ENCODE measurements at places on chromosomes 5 and 9.

GRCh38 chr5:83145882-83146331, 68.6 kb downstream of the XRCC4 start:
- no peak for DNase-seq

GRCh38 chr5:179919487-179920060, 11.9 kb upstream of the TBC1D9B start:
- no peak for DNase-seq

- peak; percentile 14 for DNase-seq
These were observed 615.0 kb upstream of the CHD1 start for GRCh38 chr5:99543841-99544240.

- DNase-seq, result no peak
These were observed 637 bp downstream of the CBY3 start for GRCh38 chr5:179680014-179680779.

DNA sequence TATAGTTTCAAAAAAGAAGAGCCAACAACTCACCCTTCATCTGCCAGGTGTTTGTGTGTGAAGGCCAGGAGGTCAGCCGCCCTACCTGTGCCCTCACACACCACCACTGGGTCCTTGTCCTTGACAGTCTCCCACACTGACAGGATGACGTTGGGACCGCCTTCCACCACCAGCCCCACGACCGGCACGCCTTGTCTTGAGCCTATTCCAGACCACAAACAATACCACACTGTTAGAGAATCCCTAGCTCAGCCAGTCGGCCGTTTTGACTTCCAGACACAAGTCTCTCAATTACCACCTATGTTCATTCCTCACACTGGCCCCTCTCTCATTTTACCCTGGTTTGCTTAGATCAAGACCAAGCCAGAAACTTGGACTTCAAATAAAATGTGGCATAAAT, 66.1 kb downstream of the TRPM6 start:
- DNase-seq, result no peak

DNA sequence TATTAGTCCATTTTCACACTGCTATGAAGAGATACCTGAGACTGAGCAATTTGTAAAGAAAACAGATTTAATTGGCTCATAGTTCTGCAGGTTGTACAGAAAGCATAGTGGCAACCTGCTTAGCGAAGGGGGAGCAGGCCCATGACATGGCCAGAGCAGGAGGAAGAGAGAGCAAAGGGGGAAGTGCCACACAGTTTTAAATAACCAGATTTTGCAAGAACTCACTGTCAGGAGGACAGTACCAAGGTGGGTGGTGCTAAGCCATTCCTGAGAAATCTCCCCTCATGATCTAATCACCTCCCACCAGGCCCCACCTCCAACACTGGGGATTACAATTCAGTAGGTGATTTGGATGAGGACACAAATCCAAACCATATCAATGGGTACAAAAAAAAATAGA, 16.8 kb upstream of the PCSK5 start:
- DNase-seq, result no peak

GRCh38 chr5:129046151-129046550, 48.4 kb upstream of the ISOC1 start:
- peak; percentile 73 for DNase-seq

DNA sequence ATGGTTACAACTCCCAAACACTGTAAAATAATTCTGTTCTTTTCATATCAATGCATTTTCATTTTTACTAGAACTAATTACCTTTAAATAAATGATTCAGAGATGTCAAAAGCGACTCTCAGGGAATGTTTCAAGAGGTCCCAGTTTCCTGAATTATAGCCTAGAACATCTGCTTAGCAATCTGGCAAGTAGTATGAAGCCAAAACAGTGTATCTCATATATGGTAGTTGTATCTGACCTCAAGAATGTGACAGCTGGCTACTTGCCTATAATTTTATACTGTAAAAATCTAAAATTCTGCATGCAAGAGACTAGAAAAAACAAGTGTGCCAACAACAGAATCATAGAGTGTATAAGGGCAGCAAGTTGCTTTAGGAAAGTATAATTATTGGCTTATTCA, 187.7 kb upstream of the POU5F2 start:
- no peak for DNase-seq

DNA sequence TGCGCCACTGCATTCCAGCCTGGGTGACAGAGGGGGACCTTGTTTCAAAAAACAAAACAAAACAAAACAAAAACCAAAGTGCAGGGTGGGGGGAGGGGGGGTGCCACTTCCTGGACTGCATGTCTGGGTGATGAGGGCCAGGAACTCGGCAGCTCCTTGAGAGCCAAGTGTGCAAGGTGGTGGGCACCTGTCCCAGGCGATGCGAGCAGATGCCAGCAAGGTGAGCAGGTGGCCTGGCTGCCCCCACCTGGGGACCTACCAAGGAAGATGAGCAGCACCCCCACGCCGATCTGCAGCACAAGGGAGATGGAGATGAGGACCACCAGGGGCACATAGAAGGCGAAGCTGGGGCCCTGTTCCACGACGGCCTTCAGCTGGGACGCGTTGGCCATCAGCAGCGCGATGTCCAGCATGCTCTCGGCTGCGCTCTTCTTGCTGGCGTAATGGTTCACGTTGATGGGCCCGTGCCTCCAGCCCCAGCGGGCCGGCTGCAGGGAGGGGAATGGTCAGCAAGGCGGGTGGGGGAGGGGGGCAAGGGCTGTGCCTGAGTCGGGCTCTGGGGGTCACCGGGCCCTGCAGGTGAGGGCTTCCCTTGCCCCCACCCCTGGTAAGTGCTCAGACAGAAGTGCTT, 7.8 kb downstream of the NINJ1 start:
- no peak for DNase-seq

DNA sequence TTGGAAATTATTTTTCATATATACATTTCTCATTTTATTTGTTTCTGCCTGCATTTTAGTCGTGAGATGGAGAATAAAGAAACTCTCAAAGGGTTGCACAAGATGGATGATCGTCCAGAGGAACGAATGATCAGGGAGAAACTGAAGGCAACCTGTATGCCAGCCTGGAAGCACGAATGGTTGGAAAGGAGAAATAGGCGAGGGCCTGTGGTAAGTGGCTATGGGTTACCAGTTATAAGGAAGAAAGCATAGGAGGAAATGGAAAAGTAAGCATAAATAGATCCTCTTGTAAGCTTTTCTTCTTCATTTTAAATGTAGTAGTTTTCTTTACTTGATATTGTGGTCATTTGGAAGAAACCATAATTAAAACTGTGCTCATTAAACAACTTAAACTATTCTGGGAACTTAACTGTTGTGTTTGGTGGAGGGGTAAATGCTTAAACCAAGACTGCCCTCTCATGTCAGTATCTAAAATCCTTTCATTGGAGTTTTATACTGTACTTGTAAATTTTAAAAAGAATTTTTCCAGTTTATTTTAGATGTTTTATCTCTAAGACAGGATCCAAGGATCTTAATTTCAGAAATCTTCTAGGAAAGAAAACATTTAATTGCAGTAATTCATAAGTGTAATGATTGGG, 41.3 kb downstream of the MAP3K1 start:
- no peak for DNase-seq

GRCh38 chr9:5910413-5911057, 19.8 kb downstream of the MLANA start:
- DNase-seq, result no peak

GRCh38 chr5:81428446-81428845, 34.5 kb upstream of the ACOT12 start:
- DNase-seq, result peak; percentile 26

DNA sequence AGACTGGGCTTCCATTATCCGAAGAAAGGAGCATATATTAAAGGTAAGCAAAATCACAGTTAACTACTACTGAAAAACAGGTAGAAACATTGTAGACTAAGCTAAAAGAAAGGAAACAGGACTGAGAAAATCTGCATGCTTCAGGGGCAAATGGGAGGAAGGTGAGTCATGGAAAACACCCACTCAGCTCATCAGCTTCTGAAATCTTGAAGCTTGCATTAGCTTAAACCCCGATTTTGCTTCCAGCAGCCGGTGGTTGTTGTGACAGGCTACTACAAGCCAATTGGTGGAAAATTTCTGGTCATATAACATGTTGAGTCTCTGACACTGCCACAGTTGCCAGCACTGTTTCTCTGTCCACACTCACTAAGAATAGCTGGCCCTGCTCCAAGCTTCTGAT, 179.6 kb upstream of the PUM3 start:
- DNase-seq, result peak; percentile 6

DNA sequence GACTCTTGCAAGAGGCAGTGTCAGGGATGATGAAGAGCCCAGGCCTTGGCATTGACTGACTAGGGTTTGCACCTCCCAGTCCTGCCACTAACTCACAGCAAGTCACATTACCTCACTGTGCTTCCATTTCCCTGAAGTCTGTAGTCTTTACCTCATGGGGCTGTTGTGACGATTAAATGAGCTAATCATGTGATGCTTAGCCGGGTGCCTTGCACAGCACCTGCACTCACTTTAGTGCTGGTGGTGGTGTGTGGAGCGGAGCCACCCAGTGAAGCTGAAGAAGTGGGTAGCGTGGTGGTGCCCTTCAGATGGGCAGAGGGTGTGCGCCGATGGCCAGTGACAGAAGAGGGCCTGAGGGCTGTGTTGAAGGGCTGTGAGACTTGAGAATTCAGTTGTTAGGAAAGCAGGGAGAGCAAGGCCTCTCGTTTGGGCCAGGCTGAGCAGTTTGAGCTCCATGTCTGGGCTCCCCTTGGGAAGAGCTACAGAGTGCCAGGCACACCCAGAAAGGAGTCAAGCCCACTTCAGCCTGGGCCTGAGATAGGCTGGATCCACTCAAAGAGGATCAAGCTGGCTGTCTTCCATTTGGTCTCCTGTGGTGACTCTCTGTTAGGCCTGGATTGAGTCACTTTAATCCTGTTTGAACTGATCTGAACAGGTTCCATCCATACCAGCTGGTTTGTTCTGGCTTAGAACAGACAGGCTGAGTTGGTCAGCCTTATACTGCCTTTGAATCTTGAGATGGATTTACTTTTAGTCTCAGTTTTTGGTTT, 42.5 kb downstream of the RALGPS1 start:
- peak; percentile 75 for DNase-seq

DNA sequence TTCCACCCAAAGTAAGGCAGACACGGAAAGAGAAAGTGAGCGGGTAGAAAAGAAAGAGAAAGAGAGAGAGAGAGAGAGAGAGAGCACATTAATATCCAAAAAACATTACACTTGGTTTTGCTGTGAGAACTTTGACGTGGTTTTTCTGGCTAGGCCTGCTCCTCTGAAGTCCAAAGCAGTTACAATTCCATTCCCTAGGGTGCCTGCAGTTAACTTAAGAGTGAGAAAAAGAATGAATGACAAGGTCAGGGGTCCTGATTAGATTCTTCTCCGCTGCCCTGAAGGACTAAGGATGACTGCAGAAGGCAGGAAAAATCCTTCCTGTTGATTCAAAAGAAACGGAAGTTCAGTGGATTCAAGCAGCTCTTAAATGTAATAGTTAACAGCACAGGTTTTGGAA, 589.8 kb downstream of the PRELID2 start:
- no peak for DNase-seq

DNA sequence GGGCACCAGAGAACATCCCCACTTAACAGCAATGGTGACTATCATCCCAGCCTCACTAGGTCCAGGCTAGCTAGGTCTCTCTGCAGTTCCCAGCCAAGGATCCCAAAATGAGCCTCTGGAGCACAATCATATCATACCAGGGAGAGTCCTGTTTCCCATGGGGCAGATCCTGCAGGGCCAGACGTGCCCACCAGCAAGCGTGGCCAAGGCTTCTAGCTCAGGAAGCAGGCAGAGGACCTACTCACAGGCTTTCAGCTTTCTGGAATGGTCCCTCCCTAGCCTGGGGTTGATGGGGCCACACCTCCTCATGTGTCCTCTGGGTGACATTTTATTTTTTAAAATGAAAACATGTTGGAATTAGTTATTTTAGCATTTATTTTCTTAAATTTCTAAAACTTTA, 45.7 kb upstream of the PITX1 start:
- DNase-seq, result no peak

DNA sequence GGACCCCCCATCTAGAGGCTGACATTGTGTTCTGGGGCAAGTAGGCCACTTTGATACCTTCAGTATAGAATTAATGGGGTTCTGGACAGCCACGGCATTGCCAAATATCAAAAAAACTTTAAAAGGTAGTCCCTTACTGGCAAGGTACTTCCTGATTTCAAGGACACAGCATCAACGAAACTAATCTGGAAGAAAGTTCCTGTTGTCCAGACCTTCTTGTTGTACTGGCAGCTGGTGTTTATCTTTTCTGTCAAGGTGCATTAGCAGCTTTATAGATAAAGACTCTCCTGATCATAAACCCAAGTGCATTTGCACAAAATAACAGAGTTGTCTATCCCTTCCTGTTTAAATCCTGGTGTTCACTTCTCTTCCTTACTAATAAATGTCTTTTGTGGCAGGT, 23.7 kb upstream of the GOLGA1 start:
- no peak for DNase-seq

GRCh38 chr9:69179037-69179436, 5.0 kb downstream of the TJP2 start:
- no peak for DNase-seq

Measured in MCF 10A (cell line).